ENCODE measurements at places on chromosomes 6 and 20.

DNA sequence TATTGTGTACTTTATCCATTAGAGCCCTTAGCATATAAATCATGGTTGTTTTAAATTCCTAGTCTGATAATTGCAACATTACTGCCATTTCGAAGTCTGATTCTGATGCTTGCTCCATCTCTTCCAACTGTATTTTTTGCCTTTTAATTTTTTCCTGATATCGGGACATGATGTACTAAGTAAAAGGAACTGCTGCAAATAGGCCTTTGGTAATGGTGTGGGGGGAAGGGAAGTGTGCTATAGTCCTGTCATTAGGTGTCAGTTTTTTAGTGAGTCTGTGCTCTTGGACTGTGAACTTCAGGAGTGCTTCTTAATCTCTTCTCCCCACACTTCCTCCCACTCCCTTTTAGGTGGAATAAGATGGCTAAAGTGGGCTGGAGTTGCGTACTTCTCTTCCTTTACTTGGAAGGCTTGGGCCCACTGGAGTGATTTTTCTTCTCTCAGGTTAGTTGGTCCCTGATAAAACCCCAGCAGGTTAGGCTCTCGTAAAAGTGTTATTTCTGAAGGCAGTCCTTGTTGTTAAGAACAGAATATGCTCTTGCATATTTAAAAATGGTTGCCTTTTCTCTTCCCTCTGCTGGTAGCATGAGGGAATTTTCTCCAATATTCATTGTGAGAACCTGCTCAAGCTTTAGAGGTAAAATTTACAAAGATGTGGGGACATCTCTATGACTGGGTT lies 18.1 kb downstream of the STXBP5 start:
- DNase-seq = no peak

GRCh38 chr6:14284969-14285590 lies 167.5 kb downstream of the CD83 start:
- no peak for DNase-seq

DNA sequence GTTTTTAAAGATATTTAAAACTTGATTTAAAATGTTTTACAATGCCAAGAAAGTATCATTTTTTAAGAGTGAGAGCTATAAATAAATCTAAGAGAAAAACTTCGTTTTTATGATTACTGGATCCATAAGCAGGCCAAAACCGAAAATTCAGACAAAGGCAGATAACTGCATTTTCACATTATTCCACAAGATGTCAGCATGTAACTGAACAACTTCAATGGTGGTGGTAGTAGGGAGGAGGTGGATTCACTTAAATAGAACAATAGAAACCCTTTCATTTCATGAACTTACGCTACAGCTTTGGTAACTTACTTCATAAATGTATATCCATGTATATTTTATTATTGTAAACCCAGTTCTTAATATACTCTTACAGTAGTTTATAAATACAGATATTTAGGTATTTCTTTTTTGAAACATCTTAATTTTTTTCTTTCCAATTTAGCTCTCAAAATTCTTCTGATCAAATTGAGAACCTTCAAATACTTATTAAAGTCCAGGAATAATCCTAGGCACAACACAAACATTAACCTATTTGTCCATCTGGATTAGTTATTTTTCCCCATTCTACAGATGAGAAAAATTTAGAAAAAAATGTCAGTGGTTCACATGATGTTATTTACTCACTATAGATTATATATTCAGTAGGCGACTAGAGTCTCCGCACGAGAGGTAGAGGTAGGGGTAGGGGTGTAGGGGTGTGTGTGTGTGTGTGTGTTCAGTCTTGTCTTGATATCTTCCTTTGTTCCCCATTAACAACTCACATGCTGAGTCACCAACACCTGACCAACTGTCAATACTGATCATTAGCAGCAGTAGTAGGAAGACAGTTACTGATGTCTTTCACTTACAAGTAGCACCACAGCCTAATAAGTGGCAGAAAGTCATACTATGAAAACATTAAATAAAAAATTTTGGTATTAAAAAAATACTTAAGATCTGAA lies 111.5 kb downstream of the ARHGAP18 start:
- no peak for DNase-seq

- no peak for DNase-seq
Observed at GRCh38 chr20:50037123-50037522, 54.3 kb downstream of the SNAI1 start.

DNA sequence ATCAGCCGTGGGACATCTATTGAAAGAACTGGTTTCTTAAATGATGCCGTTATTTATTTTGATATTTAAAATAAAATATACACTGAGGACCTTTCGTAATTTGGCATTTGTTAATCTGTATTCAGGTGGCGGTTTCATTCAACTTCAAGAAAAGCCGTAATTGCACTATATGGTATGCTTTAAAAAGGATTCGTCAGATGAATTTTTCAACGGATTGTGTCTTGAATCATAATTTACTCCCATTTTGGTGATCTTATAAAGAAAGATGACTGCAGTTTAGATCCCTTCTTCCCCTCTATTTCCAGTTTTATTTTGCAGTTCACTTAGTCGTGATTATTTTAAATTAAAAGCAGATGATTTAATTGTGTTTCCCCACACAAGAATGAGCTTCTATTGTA lies 761 bp downstream of the KLHL32 start:
- DNase-seq = no peak

- no peak for DNase-seq
Observed at GRCh38 chr20:51169813-51170212, 146.9 kb upstream of the KCNG1 start.

DNA sequence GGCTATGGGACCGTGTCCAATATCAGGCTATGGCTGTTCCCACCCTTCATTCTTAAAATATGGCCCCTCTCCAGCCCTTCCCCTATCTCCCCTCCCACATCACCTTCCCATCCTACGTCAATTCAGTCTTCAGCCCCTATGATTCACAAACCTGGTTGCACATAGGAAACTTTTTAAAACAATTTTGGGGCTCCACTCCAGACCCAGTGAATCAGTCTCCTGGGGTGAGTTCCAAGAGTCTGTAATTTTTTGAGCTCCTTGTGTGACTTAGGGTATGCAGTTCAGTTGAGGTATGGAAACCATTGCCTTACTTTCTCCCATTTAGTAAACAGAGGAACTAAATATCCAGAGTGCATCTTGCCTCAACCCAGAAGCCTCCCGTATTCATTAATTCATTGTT lies 5.5 kb downstream of the HNF4A start:
- no peak for DNase-seq

GRCh38 chr6:158408552-158409130 lies 96.4 kb downstream of the TULP4 start:
- DNase-seq = no peak

- no peak for DNase-seq
Observed at GRCh38 chr6:91865889-91866288, 1279.0 kb upstream of the MAP3K7 start.

- DNase-seq = no peak
Observed at GRCh38 chr6:43275801-43276576, 22.1 kb upstream of the SLC22A7 start.

- no peak for DNase-seq
Observed at GRCh38 chr6:129135451-129135850, 252.5 kb downstream of the LAMA2 start.

GRCh38 chr6:5398530-5398929 lies 137.2 kb downstream of the FARS2 start:
- no peak for DNase-seq

GRCh38 chr6:674956-675355 lies 18.0 kb downstream of the EXOC2 start:
- DNase-seq = no peak

- no peak for DNase-seq
Observed at GRCh38 chr6:153069897-153070296, 61.2 kb downstream of the RGS17 start.

- no peak for DNase-seq
Observed at GRCh38 chr6:139174961-139175360, 40.1 kb downstream of the HECA start.

DNA sequence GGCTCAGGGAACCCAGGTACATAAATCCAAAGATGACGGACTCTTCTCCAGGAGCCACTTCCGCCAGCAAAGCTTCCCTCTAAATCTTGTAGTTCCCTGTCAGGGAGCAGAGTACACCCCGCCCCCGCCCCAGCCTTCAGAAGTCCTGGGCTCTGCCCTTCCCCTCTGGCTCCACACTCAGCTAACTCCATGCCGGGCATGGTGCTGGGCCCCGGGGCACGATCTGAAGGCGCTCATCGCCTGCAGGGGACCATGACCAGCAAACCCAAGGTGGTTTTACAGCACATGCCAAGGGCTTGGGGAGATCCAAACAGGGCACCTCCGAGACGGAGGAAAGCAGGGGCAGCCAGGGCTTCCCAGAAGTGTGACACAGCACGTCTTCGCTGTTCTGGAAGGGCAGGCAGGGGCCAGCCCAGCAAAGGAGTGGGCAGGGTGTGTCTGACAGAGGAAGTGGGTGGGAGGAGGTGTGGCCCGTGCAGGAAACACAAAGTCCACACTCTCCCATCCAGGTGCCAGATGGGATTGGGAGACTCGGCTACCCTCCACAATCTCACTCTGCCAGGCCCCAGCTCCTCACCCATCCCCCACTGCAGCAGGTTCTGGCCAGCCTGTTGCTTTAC lies 41.6 kb upstream of the SLC22A2 start:
- DNase-seq = no peak

DNA sequence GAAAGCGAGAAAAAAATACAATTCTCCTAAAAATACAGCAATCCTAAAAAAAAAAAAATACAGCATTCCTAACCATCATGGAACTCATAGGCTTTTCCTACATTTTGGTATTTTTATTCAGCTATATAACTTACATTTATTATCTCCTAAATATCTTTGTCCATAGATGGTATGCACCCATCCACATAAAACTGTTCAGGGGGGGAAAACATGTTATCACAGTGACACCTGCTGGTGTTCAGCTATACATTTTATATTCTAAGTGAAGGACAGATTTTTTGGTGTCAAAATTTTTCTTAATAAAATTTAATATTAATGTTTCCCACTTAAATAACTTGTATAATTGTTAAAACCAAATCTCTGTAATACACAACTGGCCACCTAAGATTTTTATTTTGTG lies 58.0 kb downstream of the BLOC1S5 start:
- no peak for DNase-seq

DNA sequence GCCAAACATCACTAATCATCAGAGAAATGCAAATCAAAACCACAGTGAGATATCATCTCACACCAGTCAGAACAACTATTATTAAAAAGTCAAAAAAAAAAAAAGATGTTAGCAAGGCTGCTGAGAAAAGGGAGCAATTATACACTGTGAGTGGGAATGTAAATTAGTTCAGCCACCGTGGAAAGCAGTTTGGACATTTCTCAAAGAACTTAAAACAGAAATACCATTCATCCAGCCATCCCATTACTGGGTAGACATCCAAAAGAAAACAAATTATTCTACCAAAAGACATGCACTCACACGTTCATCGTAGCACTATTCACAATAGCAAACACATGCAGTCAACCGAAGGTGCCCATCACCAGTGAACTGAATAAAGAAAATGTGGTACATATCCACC lies 213.9 kb downstream of the TTLL2 start:
- DNase-seq = no peak

DNA sequence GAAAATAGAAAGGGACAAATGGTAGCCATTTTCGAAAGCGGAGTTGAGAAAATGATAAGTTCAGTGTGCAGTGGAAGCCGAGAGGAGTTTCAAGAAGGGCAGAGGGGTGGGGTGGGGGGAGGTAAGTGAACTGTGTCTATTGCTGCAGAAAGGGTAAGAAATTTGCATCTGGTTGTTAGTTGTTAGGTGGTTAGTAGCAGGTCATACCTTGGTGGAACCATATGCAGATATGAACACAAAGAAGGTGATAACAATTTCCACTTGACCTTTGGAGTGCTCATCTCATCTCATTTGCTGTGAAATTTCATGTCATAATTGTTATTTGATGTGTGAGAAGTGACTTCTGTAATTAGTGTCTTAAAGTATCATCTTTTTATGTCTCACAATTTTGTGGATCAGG lies 288.2 kb downstream of the QKI start:
- no peak for DNase-seq

- no peak for DNase-seq
Observed at GRCh38 chr6:159017757-159018559, 18.0 kb upstream of the RSPH3 start.

DNA sequence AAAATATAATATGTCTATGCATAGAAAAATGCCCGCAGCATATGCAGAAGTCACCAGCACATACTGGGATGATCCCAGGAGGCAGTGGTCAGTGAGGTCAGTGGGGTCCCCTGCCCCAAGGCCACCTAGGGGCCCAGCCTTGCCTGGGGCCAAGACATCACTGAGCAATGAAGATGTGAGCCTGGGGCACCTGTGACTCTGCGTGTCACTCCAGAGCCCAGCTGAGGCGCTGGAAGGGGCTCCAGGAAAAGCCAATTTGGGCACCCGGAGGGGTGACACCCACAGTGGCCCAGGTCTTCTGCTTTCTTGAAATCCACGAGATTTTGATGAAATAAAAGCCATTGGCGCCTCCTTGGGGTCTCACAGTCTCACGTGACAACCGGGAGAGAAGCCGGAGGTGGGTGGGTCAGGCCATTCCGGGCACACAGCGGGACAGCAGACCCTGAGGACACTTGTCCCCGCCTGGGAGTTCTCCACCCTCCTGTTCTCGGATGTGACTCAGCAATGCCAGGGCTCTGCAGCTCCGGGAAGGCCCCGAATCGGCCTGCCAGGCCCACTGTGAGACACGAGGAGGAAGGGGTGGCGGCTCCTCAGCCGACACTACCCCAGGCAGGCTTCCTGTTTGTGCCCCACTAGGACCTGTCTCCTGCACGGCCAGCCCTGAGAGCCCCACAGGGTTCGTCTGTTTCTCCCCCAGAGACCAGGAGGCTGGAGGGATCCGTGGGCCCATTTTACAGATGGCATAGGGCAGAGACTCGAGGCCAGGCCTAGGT lies 24.4 kb upstream of the SLCO4A1 start:
- no peak for DNase-seq

DNA sequence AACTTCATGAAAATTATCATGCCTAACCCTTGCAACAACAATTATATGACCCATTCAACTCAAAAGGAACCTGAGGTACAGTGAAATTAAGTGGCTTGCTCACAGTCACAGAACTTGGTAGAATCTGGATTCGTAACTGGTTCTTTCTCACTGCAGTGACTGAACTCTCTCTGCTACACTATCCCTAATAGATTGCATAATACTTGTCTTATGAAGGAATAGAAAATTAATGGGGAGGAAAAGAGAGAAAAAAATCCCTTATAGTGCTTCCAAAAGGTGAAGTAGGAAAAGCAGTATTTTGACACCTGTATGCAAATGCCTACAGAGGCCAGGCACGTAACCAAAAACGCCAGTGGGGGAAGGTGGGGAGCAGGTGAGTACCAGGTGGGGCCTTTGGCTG lies 186.6 kb downstream of the LY86 start:
- no peak for DNase-seq

GRCh38 chr20:5595744-5596143 lies 154.5 kb upstream of the SHLD1 start:
- no peak for DNase-seq

DNA sequence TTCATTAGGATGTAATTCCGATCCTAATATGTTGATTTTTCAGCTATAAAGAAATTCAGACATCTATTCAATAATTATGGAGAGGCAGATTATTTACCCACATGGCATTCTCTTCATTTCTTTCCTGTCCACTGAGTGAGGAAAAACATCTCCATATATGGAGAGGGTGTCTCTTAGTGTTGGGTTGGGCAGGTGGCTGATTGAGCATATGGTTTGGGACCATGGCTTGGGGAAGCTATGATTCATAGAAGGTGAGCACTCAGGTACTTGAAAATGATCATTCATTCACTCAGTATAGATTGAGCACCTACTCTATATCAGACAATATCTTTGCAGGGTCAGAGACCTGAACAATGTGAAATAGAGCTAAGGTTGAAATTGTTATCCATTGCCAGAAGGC lies 41.3 kb upstream of the IL20RA start:
- no peak for DNase-seq

GRCh38 chr6:32177183-32177787 lies 920 bp upstream of the RNF5 start:
- DNase-seq = no peak

Data from cerebellar nuclear complex (tissue), 1 donor.